H1 (cell line): ENCODE measurements at places on chromosomes 16 and 17. TPM values are rescaled to one million over a fixed set of nuclear protein-coding genes. Genes with fewer than 3 reads are reported as not detected.
A peak's percentile ranks its signal among the peaks of the same experiment; 100 is the strongest.

DNA sequence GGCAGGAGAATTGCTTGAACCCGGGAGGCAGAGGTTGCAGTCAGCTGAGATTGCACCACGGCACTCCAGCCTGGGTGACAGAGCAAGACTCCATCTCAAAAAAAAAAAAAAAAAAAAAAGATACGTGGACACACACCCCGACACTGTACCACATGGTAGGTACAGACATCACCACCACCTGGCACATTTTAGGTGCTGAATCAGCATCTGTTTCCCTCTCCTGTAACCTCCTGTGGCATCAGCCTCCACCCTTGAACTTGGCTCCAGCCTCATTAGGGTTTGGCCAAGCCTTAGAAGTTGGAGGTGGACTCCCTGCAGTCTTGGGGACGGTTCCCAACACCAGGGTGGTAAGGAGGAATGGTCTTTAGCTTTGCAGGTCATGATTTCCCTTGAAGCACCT is 46.0 kb downstream of the XYLT1 start:
- DNase-seq, result no peak

AATK gene
- 3.2 and 3.5 TPM in 2 replicates for total RNA-seq

DNA sequence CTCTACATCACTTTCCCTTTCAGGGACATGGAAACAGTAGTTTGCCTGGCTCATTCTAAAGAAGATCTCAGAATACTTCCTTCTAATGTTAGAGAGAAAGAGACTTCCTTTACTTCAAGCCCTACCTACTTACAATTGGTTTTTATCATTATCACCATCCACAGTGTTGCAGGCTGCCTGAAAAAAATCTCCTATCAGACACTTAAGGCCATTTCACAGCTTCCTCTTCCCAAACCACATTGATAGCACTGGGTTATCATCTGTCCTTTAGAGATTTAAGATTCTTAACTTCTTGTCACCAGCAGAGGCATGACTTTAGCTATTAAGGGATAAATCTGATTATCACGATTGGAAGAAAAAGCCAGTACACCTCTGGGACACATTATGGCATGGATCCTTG is 178.5 kb upstream of the TBX2 start:
- DNase-seq, result no peak

GGT6 gene
- not detected in 2 replicates for total RNA-seq

GRCh38 chr16:31489298-31489564 is 6.3 kb downstream of the SLC5A2 start:
- DNase-seq, result no peak

DNA sequence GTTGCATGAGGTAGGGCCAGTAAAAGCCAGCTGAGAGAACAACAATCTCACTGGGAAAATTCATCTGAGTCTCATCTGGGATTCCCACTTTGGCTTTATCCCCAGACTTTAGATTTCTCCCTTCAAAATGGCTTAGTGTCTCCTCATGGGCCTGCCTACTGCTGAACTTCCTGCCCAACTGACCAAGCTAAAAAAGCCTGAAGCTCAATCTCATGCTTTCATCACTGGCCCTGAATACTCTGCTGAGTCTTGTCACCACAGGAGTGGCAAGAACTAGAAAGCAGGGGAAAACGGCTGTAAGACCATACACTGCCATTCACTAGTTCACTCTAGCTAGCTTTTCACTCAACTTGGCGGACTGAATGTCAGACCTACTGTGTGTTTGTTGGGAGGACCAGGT is 96.4 kb upstream of the NOG start:
- no peak for DNase-seq

DNA sequence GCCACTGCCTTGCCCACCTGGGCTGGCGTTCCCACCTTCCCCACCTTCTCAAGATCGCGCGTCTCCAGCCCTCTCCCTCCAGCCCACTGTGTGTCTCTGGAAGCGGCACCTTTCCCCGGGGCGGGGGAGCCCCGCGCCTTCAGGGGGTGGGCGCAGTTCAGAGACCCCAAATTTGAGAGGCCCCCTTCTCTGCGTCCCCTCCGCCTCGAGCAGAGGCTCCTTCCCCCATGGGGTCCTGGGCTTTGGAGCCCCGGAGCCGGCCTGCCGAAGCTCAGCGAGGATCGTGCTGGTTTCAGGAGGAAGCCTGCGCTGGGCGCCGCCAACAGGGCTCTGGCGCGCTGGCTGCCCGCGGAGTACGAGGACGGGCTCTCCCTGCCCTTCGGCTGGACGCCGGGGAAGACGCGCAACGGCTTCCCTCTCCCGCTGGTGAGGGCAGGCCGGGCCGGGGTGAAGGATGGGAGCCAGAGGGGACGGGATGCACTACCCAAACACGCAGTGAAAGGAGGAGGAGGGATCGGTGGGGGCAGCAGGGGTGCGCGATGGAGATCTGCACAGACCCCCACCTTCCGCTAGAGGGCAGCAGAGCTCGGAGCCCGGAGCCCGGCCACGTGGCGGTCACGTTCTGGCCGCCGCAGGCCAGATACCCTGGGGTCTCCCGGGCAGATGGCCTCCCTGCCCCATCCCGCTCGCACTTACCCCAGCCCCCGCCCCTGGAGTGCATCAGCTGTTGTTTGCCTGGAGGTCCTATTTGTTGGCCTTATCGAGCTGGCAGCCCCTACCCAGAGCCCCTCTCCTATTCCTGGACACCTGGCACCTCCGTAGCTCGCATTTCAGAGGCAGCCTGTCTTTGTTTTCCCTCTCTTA is 11.1 kb downstream of the LPO start:
- DNase-seq, result peak; percentile 93

- DNase-seq, result no peak
Observed at GRCh38 chr16:86157616-86158247, 258.8 kb downstream of the IRF8 start.

ZNF652 gene
- 36.5 and 39.6 TPM in 2 replicates for total RNA-seq

RSPRY1 gene
- 32.5 and 34.2 TPM in 2 replicates for total RNA-seq

DNA sequence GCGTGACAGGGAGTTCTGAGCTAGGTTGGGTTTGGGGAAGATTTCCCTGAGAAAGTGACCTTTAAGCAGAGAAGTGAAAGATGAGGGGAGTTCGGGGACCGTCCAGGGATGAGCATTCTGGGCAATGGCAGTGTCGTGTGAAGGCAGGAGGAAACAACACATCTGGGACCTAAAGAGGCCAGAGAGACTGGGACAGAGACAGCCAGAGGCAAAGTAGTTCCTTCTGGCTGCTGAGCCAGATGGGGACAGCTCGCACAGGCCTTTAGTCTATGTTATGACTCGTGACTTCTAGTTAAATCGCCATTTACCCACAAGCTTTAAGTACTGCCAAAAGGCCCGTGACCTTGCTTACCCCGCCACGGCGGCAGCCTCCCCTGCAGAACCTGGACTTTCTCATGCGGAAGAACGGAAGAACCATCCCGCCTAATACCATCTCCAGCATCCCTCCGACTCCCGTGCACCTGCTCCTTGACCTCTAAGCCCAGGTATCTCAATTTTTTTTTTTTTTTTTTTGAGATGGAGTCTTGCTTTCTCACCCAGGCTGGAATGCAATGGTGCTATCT is 8.5 kb upstream of the MED11 start:
- no peak for DNase-seq

MPP3 gene
- 5.5 and 6.1 TPM in 2 replicates for total RNA-seq

- no peak for DNase-seq
Observed at GRCh38 chr16:85284141-85284817, 172.0 kb upstream of the CIBAR2 start.

- DNase-seq, result no peak
Observed at GRCh38 chr16:87414251-87414680, 22.1 kb downstream of the MAP1LC3B start.

DNA sequence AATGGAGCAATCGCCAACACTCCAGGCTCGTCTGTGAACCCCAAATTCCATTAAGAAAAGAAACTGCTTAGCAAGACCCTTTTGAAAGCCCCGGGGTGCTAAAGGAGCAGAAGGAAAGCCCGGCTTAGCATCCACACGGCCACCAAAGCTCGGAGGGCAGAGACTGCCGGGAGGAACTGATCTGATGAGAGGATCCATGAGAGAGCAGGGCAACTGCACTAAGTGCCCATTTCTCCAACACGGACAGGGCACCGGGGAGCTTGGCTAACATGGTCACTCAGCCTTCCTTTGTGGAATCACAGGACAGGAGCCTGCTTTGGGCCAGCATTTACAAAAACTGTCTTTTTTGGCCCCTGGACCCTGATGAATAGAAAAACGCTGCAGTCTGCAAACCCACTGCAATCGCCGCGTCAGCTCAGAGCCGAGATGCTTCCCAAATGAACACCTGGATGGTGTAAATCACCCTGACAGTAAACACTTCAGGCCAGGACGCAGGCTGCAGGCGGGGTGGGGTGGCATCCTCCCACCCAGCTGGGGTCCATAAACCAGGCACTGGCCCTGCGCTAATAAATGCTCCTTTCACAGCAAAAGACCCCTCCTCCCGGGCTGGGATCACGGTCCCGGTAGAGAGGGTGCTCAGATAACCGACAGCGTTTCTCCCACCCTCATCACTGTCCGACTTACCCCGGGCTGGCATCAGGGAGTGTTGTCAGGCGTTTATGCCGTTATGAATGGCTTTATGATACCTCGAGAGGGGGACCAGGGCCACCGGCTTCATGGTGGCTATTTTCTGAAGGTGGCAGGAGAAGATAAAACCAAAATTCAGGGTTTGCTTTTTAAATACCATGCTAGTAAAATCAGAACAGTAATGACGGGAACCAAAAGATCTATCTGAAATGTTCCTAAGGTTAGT is 299.5 kb downstream of the IRF8 start:
- DNase-seq, result no peak

DNA sequence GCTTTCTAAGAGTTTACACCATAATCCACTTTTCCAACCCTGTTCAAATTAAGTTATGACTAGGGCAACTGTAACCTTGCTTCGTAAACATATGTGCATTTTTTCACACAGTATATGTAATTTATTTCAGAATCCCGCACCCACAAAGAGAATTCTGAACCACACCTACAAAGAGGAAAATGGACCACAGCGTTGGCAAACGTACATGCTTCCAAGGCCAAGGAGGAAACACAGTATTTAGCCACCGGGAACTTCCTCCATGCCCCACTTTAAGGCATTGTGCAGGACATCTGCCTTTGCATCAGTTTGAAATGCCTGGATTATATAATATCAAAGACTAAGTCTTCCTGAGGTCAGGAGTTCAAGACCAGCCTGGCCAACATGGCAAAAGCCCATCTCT is 2.1 kb downstream of the SPATA22 start:
- DNase-seq, result no peak

DNA sequence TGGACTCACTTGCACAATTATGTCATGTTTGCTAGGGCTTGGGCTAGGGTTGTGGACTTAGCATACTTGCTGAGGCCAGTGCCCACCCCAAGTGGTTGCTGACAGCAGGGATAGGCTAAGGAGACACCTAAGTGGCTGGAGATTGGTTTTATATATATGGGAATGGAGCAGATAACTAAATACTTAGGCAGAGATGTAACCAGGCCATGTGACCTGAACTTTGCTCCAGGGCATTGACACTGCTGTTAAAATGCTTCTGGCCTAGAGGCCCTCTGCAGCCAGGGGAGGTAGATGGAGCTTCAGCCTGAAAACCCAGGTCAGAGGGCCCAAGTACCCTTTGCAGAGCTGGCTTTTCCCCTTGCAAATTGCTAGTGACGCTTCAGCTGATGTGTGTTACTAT is 1.4 kb upstream of the ITGB3 start:
- DNase-seq, result no peak

DNA sequence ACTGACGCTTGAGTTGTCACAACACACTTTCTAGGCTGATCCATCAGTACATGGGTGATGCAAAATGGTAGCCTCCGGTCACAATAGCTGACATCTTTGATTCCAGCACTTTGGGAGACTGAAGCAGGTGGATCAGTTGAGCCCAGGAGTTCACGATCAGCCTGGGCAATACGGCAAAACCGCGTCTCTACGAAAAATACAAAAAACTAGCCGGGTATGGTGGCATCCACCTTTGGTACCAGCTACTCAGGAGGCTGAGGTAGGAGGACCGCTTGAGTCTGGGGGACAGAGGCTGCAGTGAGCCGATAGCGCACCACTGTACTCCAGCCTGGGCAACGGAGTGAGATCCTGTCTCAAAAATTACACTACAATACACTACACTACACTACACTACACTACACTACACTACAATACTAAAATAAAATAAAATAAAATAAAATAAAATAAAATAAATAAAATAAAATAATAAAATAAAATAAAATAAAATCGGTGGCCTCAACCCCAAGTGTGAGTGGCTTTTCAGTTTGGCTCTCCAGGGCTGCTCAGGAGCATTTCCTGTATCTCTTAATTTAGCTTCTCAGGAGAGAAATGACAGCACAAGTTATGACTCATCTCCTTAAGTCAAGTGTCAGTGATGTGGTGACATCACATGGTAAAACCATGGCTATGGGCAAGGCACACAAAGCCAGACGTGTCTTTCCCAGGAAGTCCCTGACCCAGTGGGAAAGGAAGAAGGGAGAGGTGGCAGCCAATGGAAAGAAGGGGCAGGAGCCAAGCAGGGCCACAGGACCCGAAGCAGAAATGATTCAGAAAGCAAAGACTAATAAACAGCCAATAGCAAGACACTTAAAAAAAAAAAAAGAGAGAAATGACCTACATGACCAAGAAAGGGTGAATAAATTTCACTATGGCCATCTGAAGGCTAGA is 75.3 kb upstream of the TBC1D3K start:
- DNase-seq, result no peak

DHX58 gene
- total RNA-seq, result 4.4 and 5.6 TPM in 2 replicates

DNA sequence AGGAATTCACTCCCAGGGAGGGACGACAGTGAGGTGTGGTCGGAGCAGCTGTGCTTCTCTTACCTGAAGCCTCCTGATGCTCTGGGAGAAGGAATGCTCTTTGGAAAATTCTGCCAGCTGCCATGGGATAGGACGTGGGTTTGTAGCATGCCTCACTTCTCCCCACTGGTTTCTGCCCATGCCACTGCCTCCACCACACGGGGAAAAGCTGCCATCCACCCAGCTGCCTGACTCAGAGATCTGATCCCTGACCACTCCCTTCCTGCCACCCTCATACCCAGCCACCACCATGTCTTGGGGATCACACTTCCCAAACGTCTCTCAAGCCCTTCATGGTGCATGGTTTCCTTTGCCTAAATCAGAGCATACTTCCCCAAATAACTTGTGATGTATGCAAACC is 80.0 kb downstream of the CPPED1 start:
- DNase-seq, result no peak

TMC5 gene
- total RNA-seq, result 1.8 and 3.9 TPM in 2 replicates

CACNG3 gene
- total RNA-seq, result not detected in 2 replicates

ADAD2 gene
- total RNA-seq, result 1.3 and 1.6 TPM in 2 replicates

PRKCB gene
- 12.1 and 13.0 TPM in 2 replicates for total RNA-seq

GRCh38 chr16:5175266-5175665 is 77.7 kb upstream of the EEF2KMT start:
- no peak for DNase-seq

DNA sequence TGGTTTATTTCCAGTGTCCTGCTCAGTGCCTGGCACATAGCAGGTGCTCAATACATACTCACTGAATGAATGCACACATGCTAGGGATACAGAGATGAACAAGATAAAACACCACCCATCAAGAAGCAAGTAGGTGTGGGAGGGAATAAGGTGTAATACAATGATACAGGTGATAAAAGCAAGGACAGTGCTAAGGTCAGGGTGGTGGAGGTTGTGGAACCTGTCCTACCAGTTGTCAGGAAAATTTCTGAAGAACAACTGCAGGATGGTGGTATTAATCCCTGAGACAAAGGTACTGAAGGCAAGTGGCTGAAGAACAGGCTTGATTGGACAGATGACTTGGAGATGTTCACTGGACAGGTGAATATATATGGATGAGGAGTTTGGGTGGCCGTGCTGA is 1.8 kb downstream of the KNOP1 start:
- no peak for DNase-seq

GRCh38 chr17:8016632-8017424 is 14.4 kb downstream of the GUCY2D start:
- DNase-seq, result peak; percentile 91
